ENCODE measurements at places on chromosomes 7 and 10.

- peak; percentile 59 for DNase-seq
These were observed 706 bp downstream of the BUB3 start for GRCh38 chr10:123154711-123155505.

GRCh38 chr7:25854059-25854458, 297.9 kb upstream of the NFE2L3 start:
- no peak for DNase-seq

GRCh38 chr10:85598646-85599045, 767.9 kb downstream of the GRID1 start:
- DNase-seq: no peak

DNA sequence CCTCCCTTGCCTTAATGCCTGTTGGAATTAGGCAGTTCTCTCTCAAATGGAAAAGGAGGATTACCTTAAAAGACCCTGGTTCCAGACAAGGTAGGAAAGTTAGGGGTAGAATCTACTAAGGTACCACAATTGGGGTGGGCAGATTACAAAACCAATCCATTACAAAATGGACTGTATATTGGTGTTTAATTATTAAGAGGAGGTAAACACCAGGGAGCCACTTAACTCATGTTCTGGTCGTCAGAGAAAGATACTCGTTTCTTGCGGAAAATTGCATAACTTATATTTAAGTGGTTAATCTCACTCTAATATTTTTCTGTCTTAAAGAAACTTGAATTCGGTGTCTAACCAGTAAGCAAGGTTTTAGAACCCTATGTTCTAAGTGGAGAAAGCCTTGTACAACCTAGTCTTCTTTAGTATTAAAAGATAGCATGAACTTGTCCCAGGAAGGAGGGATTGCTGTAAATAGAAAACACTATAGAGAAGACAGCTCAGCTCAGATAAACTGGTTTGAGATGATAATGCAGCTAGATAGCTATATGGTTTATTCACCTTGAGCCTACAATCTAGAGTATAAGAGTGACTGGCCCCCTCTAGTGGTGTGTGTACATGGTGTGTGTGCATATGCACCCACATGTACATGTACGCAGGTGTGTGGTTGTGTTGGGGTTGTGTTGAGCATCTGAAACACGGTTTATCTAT, 58.0 kb upstream of the STRIP2 start:
- DNase-seq: peak; percentile 71

GRCh38 chr7:90313907-90314306, 7.2 kb downstream of the FAM237B start:
- no peak for DNase-seq

- DNase-seq: peak; percentile 60
These were observed 55.0 kb downstream of the PODXL start for GRCh38 chr7:131501422-131501821.

DNA sequence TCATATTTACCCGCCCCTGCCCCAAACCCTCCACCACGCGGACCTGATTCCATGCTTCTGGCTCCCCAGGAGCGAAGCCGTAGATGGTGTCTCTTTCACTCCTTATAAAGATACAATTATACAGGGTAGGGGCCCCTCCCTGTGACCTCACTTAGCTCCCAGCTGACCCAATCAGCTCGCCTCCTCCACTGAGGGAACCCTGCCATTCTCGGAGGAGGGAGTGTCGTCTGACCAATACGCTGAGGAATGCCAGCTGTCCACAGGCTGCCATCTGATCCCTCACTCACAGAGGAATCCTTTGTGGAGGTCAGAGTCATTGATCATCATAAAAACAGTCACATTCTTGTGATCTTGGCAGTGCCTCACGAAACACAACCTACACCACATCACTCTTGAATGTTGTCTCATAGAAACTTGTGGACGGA, 67.5 kb upstream of the INSIG1 start:
- no peak for DNase-seq

- peak; percentile 68 for DNase-seq
These were observed 8.0 kb downstream of the CALHM3 start for GRCh38 chr10:103470761-103471653.

DNA sequence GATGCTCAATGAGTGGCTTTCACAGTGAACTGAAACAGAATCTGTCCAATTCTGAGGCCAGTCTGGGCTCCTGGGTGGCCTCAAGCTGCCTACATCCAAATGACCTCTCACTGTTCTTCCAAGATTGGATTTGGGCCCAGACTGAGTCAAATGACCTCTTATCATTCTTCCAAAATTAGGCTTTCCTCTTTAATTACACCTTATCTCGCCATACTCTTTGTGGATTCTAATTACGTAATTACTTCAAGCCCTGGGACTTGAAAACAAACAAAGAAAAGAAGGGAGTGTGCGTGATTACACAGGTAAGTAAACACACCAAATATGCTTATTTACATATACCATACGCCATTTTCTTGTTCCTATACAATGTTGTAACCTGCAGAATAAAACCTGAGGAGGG, 18.8 kb downstream of the SORBS1 start:
- DNase-seq: no peak

GRCh38 chr7:139541600-139542307, 18.3 kb downstream of the CLEC2L start:
- DNase-seq: no peak
